ENCODE measurements at places on chromosomes 3 and 15.

DNA sequence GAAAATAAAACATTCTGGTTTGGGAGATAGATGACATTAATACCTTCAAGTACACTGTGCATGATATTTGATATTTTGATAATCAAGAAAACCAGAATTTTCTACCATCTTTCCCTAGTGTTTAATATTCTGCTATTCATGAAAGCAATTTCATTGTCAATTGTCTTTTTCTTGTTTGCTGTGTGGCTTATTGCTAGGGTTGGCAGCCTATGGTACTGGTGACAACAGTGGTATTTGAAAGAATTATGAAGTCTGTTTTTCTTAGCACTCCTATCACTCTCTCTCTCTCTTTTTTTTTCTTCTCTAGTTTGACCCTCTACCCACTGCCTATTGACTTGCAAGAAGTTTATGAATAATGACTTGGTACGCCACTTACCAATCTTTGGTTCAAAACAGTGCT lies 15.4 kb downstream of the RNF13 start:
- no peak for DNase-seq

- DNase-seq = no peak
Observed at GRCh38 chr3:129553171-129553570, 10.2 kb downstream of the H1-8 start.

DNA sequence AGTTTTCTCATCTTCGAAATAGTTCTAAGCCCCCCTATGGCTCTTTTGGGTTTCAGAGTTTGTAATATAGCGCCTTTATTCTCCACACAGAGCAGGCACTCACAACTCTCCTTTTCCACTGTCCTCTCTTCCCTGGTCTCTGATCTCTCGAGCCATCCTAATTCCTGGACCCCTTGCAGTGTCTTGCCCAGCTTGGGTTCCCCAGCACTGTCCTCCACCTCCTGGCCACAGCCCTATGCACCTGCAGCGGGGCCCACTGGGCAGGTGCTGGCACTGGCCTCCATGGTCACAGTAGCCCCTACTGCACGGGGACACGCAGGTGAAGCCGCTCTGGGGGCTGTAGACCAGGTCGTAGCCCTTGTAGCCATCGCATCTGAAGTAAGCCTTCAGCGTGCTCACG lies 27.9 kb downstream of the MUC20 start:
- no peak for DNase-seq

GRCh38 chr3:41600616-41601015 lies 361.3 kb downstream of the ULK4 start:
- DNase-seq = no peak

DNA sequence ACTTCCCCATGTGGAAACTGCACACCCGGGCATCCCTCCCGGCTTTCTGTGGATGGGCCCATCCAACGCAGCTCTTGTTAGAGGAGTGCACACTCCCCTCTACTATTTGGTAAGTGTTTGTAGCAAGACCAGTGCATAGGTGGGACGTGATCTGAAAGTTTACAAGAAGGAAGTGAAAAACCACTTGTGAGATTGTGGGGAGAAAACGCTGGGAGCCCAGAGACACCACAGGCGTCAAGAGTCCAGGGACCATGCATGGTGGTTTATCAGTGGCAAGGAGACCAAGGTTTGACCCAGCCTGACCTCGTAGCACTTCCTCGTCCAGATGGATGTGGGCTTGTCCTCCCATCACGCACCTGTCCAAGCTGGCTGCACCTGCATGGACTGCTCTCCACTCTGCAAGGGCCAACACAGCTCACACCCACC lies 51.6 kb downstream of the ATP10A start:
- no peak for DNase-seq

DNA sequence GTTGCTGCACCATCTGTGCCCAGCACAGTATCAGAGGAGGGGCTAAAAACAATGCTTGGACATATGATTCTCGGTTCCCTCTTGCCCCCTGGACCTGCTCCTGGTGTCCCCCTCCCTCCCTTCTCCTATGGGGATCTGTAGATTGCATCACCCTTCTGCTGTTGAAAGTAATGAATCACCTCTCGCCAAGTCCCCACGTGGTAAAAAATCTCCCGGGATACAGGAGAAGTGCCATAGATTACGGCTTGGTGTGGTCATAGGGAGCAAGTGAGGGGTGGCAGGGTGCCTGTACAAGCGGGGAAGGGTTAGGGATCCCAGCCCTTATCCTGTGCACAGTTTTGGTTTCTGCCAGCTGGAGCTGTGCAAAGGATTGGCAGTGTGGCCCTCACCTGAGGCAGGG lies 37.7 kb downstream of the AMOTL2 start:
- no peak for DNase-seq

DNA sequence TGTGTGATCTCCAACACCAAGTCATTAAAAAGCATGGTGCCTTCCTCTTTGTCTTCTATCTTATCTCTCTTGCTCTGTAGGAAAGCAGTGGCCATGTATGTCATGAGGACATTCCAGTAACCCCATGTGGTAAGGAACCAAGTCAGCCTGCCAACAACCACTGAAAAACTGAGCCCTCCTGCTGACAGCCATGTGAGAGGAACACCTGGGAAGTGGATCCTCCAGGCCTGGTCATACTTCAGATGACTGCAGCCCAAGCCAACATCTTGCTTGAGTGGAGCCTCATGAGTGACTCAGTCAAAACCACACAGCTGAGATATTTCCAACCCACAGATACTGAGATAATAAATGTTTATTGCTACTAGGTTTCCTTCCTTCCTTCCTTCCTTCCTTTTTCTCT lies 597.3 kb downstream of the ZIC1 start:
- no peak for DNase-seq

DNA sequence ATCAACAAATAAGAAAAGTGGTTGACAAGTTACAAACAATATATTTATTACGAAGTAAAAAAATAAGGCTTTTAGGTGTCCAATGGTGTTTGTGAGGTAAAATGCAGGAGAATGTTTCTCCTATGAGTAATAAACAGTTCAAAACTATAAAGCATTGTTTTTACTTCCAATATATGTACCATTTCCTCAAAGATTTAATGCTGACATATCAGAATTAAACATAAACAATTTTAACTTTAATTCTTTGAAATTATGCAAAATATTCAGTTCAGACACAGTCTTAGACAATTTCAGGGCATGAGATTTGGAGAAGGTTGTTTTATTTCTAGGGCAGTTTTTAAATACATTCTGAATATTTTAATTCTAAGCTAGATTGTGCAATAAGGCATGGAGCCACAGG lies 602.5 kb upstream of the DPPA4 start:
- no peak for DNase-seq

- no peak for DNase-seq
Observed at GRCh38 chr15:61146091-61146930, 82.8 kb downstream of the RORA start.

DNA sequence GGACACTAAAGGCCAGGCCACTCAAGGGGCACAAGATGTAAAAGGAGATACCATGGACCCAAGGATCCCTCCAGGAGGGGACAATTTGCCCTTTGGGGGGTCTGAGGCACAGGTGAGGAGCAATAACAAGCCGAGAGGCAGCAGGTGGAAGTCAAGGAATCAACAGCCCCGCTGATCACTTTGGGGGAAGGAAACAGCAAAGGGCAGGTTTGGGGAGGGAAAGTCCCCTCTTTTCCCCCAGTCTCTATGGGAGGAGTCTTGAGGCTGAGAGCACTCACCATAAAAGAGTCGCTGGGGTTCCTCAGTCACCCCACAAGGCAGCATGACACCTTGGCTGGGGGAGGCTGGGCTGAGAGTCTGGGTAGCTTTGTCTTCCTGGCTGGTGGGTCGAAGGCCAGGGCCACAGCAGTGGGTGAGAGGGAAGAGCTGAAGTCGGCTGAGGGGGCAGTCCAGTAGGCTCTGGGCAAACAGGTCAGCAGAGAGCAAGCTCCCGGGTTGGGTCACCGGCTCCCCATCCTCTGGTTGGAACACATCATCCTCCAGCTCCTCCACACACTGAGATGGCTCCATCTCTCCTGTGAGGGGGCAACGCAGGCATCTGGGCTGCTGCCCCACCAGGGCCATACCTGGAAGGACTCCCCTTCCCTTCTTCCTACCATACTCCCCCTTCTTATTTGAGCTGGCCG lies 3.0 kb downstream of the BMF start:
- DNase-seq = no peak

DNA sequence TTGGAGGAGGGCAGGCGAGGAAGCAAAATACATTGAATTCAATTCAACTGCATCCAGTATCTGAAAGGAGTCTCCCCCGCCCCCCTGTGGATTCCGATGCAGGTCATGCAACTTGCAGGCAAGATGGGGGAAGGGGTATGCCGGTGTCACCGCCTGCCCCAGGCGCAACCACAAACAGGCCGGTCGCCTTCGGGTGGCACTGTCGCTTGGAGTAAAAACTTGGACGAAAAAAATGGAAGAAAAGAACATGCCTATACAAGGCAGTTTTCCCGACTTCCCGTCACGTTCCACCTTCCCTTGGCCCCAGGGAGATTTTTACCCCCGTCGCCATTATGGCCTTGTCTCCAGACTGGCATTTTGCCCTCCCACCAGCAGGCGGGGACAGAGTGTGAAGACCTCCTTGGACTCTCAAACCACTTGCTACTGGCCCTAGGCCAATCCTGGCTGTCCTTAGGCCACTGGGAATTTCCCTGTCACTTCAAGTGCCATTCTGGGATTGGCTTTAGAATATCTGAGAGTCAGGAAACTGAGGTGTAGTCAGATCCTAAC lies 1.6 kb upstream of the NTRK3 start:
- DNase-seq = no peak

GRCh38 chr3:120418446-120418845 lies 32.3 kb downstream of the FSTL1 start:
- DNase-seq = no peak

GRCh38 chr3:67064105-67064504 lies 66.0 kb downstream of the KBTBD8 start:
- no peak for DNase-seq

DNA sequence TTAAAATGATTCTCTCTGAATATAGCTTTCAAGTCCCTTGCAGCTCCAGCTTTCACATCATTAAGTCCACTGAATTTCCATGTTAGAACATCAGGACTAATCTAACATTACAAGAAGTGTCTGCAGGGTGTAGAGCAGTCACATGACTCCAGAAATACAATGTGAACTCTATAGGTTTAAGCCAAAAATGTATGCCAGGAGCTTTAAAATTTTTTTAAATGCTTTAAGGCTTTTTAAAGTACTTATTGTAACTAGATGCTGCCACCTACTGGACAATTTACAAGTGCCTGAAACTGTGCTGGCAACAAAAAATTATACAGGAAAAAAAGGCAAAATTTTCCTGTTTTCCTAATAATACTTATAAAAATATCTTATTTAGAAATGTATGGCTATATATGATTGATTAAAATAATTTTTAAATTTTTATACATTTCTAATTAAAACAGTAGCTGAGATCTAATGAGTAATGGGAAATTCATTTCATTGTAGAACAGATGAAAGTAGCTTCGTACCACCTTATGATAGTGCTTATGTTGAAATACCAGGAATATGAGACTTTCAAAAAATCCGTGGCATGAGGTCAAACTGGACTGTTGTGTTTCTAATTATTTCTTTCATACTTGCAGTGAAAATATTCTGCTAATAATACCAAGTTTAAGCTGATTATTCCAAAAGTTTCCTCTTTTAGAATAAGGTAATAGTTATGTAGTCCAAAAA lies 25.7 kb downstream of the FSIP1 start:
- no peak for DNase-seq

- DNase-seq = no peak
Observed at GRCh38 chr15:57159767-57160166, 216.5 kb upstream of the CGNL1 start.

DNA sequence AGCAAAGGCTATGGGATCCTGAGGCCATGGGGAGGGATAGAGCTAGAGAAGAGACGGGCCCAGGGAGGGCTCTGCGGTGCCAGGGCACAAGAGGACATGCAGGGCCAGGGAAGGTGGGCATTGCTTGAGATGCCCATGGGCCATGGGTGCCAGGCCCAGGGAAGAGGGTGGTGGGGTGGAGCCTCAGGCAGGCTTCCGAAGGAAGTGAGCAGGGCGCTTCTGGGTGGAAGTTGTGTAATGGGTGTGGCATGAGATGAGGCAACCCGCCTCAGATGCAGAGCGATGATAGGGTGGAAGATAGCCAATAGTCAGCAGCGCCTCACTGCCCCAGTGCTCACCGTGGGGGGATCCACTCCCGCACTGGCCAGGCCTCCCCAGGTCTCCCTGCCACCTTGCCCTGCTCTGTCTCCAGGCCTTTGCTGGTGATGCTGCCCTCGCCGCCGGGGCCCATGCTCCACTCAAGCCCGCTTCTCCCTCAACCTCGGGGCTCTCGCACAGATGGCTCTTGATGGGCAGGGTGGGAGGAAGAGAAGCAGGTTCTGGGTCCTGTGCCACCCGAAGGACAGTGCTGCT lies 51.4 kb downstream of the DNAJB8 start:
- DNase-seq = no peak

- no peak for DNase-seq
Observed at GRCh38 chr3:187958432-187959003, 195.4 kb upstream of the LPP start.

DNA sequence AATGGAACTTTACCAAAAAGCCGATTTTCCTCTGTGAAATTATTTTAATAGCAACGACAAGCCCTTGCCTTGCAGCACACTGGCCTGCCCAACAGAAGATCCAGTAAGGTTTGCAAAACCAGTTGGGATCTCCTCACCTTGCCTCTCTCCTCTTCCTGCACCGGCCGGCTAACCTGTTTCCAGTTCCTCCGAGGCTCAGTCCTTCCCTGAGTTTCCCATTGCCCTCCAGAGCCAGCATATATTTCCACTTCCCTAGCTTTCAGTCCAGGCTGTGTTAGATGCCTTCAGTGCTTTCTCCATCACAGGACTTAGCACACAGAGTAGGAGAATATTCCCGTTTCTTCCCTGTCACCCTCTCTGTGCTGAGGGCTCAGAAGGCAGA lies 60.3 kb downstream of the NOX5 start:
- no peak for DNase-seq

DNA sequence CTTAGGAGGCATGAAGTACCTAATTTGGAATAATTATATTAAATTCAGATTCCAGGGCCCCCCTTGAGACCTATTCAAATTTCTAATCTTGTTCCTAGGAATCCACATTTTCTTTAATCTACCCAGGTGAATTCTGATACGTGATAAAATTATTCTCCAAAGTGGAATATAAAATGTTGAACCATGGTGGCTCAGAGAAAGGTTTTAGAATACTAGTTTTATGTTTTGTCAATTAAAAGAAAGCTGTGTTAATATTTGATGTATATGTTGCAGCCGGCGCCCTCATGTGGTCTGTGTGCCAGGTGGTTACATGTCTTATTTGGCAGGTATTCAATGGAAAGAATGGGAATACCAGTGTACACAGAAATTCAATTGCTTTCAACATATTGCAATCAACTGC lies 321.8 kb downstream of the FEZF2 start:
- no peak for DNase-seq

DNA sequence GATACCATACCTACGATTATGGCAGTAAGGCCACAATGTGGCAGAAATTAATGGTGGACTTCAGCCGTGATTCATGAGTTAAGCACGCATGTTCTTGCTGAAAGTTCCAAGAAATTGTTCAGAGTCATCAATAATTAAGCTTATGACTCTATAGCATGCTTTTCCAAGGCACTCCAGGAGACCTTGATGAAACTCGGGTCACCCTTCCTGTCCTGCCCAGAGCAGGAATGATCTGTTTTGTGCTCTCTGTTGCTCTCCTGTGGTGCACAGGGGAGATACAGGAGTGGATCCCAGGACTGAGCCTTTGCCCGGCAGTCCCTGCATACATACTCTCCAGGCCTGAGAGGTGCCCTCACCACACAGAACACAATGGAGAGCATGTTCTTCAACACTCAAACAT lies 141.6 kb upstream of the SLC2A2 start:
- no peak for DNase-seq

GRCh38 chr3:57082481-57082880 lies 22.0 kb downstream of the SPATA12 start:
- no peak for DNase-seq

- DNase-seq = no peak
Observed at GRCh38 chr3:66390013-66390412, 110.8 kb downstream of the LRIG1 start.

Data from NCI-H187 (cell line).